ENCODE measurements at places on chromosomes 13 and 19.

DNA sequence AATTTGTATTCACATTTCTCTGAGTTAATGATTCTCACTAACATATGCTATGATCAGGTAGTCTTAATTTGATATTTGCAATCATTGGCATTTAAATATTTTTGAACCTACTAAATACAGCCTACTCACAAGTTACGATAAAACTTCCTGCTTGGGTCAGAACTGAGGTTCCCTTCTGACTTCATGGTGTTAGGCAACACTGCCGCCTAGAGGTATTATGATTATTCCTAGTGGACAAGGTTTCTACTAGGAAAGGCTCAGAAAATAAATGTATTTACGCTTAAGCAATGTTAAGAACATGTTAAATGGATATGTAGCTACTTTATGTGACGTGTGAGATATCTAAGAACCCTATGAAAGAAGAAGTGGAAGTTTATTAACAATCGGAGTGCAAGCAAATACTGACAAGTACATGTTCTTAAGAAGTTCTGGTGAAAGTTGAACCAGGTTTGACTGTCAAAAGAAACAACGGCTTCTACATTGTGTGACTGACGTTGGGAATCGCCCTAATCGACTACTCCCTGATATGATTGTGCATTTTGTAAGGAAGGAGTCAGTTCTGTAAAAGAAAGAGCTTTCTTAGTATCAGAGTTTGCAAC lies 1395.8 kb downstream of the SLITRK5 start:
- no peak for DNase-seq

DNA sequence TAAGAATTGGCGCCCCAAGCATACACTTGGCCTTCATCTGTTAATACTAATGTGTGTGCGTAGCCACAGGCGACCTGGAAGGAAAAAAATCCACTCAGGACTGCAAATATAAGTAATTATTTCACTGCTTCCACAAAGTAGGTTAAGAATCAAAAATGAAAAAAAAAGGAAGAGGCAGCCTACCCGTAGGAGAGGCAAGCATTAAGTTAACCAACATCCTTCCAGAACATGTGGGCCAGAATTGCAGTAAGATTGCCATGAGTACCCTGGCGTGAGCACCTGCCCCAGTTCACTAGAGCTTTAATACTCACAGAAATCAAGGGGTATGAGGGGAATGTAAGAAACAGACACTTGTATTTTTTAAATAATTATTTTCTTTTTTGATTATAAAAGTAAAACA lies 22.2 kb downstream of the RCBTB2 start:
- DNase-seq: no peak

- no peak for DNase-seq
Observed at GRCh38 chr13:79456051-79456450, 24.9 kb upstream of the NDFIP2 start.

- DNase-seq: no peak
Observed at GRCh38 chr13:30847650-30848307, 58.3 kb upstream of the MEDAG start.

DNA sequence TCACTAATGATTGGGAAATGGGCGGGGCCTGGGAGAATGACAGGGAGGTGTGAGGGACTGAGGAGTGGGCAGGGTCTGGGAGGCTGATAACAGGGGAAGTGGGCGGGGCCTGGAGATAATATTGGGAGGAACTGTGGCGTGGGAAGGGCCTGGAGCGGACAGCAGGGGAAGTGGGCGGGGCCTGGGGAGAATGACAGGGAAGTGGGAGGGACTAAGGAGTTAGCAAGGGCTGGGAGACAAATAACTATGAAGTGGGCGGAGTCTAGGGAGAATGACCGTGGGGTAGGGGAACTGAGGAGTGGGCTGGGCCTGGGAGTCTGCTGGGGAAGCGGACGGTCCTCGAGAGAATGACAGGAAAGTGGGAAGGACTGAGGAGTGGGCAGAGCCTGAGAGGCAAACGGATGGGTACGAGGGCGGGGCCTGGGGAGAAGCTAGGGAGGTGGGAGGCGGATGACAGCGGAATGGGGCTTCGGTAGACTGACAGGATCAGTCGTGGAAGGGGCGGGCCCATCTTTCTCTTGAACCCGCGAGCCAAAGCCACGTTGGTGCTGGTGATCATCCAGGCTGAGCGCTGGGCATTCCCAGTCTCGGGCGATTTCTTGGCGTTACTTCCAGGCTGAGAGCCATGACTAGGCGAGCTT lies 14.0 kb upstream of the TUBB4A start:
- no peak for DNase-seq

DNA sequence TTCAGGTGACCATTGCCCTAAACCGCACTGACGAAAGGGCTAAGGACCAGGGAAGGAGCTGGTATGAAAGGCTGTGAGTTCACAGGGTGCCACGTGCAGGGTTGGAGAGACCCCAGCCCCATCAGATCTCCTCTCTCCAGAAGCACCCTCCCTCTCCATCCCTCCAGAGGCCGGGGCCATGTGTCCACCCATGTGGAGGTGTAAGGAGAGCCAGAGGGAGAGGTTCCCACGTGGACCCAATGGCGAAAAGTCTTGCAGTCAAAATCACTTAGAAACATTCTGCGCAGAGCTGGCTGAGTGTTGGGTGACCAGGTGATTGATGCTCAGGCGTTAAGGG lies 168.3 kb downstream of the COL4A1 start:
- DNase-seq: no peak

- no peak for DNase-seq
Observed at GRCh38 chr13:110916301-110917142, 1.7 kb upstream of the ANKRD10 start.

DNA sequence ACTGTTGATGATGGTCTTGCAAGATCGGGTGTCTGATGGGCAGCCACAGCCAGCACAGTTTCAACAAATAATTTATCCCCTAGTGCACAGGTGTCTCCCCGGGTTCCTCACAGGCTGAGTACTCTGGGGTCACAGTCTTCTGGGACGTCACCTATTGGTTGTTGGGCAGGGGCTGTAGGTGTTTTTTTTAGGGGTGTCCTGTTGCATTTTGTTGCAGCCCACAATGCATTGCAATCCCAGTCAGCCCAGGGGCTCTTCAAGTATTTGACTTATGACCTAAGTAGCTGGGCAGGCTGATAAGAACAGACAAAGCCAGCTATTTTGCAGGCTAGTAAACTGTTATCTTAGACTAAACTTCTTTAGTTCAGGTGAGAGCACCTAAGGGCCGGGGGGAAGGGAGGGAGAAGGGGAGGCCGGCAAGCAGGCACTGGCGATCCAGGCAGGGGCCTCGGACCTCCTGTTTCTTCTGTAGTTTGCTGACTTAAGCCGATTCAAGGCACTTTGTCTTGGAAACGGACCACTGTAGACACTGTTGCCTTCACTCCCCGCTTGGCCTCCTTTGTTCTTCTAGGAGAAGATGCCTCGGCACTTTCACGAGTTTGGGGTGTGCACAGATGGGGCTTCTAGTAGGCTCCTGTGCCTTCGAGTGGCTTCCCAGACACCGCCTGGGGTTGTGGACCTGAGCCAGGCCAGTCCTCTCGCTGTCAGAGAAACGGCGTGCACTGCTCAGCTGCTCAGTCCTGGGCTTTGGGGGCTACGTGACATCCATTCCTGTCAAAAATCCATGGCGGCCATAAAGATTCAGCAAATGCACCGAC lies 33.9 kb upstream of the GRTP1 start:
- no peak for DNase-seq

- no peak for DNase-seq
Observed at GRCh38 chr13:90979059-90979458, 368.4 kb upstream of the MIR17HG start.

- no peak for DNase-seq
Observed at GRCh38 chr13:71605744-71606143, 261.3 kb downstream of the DACH1 start.

- no peak for DNase-seq
Observed at GRCh38 chr19:47389150-47389556, 30.2 kb downstream of the MEIS3 start.
